ENCODE measurements at places on chromosomes 6 and 20.

GRCh38 chr20:54624706-54625390 lies 149.5 kb downstream of the DOK5 start:
- no peak for DNase-seq

DNA sequence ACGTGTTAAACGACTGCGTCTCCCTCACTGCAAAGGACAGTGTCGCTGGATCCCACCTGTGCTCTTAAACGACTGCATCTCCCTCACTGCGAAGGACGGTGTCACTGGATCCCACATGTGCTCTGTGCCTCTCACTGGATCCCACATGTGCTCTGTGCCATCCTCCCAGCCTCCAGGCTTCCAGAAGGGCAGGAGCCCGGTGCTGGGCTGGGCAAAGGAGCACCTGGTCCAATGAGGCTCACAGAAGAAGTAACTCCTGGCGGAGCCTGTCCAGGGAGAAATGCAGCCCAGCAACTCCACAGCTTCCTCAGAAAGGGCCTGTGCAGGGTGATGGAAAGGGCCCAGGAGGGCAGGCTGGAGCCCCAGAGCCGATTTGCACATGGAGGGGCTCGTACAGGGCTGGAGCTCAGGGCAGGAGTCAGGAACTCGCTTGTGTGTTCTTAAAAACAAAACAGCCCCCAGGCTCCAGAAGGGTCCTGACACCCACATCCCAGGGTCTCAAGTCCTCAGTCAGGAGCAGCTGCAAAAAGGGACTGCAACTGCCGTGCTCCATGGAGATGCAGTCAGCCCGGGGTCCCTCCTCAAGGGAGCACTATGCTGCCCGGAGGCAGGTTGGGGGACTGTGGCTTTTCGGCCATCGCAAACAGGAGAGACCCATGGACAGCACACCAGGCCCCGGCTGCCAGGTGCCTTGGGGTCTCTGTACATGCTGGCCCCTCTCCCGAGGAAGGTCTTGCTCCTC lies 52.7 kb downstream of the DLL1 start:
- DNase-seq = no peak

GRCh38 chr6:132107896-132108295 lies 156.7 kb upstream of the CCN2 start:
- DNase-seq = no peak

DNA sequence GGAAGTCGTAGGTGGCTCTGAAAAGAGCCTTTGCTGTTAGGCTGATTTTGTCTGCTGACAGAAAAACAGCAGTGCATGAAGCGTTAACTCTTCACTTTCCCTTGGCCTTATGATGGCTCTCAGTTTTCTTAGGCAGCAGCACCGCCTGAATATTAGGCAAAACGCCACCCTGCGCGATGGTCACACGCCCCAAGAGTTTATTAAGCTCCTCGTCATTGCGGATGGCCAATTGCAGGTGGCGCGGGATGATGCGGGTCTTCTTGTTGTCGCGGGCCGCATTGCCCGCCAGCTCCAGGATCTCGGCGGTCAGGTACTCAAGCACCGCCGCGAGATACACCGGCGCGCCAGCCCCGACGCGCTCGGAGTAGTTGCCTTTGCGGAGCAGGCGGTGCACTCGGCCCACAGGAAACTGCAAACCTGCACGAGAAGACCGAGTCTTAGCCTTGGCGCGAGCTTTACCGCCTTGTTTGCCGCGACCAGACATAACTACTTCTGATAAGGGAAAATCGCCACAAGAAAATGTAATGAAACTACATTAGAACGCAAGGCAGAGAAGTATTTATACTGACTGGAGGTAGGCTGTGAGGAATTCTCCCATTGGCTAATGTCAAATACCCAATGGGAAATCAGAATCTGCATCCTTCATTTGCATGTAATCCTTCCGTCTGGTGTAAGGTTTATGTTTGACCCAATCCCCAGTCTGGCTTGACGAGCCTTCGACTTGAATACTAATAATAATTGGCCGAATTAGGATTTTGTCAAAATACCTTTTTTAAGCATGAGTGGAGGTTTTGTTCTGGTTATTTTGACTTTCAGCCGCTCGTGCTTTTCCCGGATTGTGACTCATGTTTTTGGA lies 53.9 kb upstream of the HFE start:
- no peak for DNase-seq

- no peak for DNase-seq
Observed at GRCh38 chr6:65943051-65943450, 236.0 kb upstream of the EYS start.

- DNase-seq = no peak
Observed at GRCh38 chr6:39882531-39882899, 51.7 kb downstream of the MOCS1 start.

DNA sequence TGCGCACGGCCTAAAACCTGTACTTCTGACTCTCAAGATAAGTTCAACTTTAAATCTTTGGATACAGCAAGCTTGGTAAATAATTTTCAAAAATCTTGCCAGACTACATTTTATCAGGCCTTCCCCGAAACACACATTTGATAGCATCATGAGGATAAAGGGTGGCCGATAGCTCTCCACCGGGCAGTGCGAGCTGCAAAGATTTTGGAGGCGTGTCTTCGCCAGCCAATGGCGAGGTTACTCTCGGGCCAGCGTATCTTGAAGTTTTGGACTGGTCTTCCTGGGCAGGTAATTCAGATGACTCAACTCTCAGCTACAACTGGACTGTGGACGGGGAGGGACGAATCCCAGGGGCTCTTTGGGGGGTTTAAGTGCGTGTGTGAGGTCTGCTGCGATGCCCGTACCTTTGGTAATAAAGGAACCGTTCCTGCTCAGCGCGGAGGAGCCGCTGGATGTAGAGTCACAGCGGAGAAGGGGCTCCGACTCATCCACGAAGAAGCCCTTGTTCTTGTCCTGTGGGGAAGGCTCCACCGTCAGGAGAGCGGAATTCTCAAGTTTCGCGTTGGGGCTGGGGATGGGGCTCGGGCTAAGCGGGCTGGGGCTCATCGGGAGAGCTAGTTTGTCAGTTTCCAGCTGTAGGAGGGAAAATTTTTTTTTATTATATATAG lies 75.3 kb downstream of the TNFRSF21 start:
- no peak for DNase-seq

GRCh38 chr6:89873721-89874120 lies 20.5 kb upstream of the GJA10 start:
- DNase-seq = no peak

DNA sequence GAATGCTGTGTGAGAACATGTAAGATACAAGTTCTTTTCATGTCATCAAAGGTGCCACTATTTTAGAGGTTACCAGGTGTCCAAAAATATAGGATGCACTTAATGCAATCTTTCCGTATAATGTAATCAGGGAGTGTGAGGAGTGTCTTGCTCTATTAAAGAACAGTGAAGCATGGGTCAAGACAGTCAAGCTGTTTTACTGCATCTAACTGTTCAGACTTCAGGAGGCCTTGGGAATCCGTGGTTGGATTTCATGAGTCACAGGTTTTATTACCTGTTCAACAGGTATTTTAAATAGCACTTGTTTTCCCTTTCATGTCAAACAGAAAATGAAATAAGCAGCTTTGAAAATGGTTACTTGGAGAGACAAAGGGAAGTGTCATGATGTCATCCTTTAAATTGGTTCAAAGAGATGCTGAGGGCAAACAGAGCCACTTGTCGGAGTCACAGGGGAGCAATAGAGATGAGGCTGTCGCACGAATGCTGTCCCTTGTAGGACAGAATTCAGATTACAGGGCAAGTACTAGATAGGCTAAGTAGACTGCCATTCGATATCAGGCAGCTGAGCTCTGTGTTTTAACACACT lies 621.5 kb downstream of the QKI start:
- DNase-seq = no peak

- no peak for DNase-seq
Observed at GRCh38 chr6:106773996-106774629, 144.7 kb downstream of the QRSL1 start.

DNA sequence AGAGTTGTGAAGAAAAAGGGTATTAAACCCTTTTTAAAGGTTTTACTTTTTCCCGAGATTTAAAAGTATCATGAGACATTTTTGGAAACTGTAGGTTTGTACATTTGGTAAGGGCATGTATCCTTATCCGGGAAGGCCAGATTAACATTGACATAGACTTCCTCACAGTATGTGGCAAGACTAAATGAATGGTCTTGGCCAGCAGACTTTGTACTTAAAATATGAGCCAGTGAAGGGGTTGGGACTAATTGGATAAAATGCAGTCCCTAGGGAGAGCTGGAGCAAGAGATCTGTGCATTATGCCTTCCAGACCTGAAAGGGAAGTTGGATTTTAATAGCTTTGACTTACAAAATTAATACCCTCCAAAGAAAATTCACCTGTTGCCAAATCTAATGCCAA lies 60.4 kb upstream of the CCN2 start:
- no peak for DNase-seq

DNA sequence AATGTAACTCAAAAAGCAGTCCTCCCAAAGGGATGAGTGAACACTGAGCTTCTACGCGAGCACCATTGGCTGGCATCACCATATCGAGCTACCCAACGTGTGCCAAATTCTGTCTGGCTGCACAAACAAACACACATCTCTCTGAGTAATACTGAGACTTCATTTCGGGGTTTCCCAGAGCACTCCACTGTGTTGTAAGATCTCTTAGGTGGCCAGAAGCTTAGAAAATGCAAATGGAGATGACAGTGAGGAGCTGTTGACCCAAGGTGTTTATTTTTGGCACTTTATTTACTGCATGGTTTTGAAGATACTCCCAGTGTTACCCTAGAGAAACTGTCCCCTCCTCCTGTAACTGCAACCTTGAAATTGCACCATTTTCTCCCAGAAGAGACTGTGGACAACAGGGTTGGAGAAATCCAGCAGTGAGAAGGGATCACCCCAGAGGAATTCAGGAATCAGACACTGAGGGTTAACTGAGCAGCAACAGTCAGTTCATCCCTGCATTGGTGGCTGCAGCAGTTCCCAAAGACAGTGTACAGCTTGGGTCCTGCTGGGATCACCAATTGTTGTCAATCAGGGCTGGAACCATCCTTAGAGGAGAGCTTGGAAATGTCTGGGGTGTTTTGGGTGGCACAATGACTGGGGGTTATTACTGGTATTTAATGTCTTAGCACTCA lies 1.0 kb upstream of the RIPOR2 start:
- DNase-seq = no peak

GRCh38 chr6:43699564-43700186 lies 12.1 kb upstream of the MRPS18A start:
- DNase-seq = no peak

GRCh38 chr20:58536289-58536688 lies 21.1 kb upstream of the APCDD1L start:
- no peak for DNase-seq

DNA sequence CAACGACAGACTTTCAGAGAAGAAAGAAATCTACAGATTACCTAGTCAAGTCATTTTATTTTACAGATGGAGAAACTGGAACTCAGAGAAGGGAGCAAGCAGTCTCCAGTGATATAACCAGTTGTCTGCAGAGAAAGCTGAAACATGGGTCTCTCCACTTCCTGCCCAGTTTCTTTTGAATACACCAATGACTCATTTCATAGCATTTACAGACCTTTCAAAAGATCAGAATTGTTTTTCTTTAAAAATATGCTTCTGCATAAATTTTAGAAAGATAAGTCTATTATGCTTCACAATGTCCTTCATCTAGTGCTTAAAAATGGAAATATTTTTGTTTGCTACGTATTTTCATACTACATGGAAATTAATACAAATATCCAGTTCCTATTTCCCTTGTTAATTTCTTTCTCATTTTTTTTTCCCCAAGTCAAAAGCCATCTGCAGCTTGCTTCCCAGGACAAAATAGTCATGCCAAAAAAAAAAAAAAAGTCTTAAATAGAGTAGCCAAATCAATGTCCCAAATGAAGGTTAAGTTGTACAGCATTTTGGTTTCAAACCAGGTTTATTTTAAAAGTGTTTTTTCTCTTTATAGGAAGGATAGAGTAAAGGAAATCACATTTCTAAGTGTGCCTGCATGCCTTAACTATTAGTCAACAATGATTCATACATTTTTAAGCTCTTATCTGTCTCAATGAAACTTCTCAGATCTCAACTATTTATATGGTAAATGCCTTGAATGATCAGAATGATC lies 36.9 kb downstream of the ARHGAP18 start:
- no peak for DNase-seq

GRCh38 chr6:56158571-56158970 lies 88.8 kb downstream of the COL21A1 start:
- no peak for DNase-seq

DNA sequence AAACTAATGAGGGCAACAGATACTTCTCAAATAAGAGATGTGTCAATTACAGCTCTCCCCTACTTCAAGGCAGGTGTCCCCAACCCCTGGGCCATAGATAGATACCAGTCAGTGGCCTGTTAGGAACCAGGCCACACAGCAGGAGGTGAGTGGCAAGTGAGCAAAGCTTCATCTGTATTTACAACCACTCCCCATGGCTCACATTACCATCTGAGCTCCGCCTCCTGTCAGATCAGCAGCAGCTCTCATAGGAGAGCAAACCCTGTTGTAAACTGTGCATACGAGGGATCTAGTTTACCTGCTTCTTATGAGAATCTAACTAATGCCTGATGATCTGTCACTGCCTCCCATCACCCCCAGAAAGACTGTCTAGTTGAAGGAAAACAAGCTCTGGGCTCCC lies 422.1 kb downstream of the GJA1 start:
- DNase-seq = no peak

DNA sequence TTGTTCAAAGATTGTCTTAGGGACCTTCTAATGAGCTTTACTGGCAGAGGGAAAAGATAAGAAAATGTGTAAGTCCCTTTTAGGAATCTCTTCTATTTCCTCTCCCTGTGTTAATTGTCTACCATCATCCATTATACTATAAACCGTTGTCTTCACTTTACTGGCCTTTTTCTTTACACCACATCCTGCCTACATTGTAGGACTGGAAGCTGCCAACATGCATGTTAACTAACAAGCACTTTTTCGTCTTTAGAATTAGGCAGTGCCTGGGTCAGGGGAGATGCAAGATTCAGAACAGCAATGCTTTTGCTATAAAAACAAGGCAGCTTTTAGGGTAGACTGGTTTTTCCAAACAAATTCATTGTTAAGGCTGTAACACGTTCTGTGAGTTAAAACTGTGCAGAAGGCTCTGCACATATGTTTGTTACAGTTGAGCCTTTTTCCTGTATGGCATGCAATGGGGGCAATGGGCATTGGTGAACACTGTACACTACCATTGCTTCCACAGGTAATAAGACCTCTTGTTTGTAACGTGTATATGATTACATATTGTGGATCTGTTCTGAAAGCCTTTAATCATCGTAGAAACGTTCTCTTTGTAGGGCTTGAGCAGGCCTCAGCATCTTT lies 10.9 kb upstream of the PKIG start:
- no peak for DNase-seq

GRCh38 chr6:156832669-156833068 lies 55.5 kb downstream of the ARID1B start:
- DNase-seq = no peak

GRCh38 chr6:16139556-16139955 lies 10.7 kb downstream of the MYLIP start:
- DNase-seq = no peak
